ENCODE measurements at places on chromosomes 11 and 22. TPM values are rescaled to one million over a fixed set of nuclear protein-coding genes. Genes with fewer than 3 reads are reported as not detected.

DNA sequence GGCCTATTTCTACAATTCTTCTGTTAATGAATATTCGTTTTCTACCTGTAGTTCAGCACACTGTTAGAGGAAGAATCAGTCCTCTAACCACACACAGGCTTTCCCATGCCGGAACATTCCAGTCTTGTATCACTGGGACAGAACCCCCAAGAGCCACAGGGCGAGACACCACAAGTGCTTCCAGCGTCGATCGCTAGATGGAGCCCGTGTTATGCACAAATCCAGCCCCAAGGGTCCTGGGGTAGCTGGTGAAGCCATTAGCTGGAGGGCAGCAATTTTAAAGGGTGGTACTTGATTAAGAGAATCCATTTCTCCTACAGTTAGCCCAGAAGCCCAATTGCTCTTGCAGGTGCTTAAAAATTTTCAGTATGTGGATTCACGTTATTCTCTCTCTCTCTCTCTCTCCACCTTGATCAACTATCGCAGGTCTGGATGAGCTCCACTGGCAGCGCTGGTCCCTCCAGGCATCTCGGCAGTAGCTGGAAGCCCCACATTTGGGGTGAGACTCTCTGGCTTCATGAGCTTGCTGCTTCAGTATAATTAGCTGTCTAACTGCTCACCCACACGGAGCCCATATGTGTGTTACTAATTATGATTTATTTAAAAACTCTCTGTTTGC is 148.2 kb upstream of the SNX19 start:
- no peak for DNase-seq
- no peaks in the 10 kb centered on the region for H3K36me3 ChIP-seq
- peaks cover 5% of the 10 kb centered on the region for H3K27me3 ChIP-seq

- DNase-seq = no peak
- H3K36me3 ChIP-seq = no peaks in the 10 kb centered on the region
Observed at GRCh38 chr22:35460688-35461087, 60.7 kb downstream of the MCM5 start.

DNA sequence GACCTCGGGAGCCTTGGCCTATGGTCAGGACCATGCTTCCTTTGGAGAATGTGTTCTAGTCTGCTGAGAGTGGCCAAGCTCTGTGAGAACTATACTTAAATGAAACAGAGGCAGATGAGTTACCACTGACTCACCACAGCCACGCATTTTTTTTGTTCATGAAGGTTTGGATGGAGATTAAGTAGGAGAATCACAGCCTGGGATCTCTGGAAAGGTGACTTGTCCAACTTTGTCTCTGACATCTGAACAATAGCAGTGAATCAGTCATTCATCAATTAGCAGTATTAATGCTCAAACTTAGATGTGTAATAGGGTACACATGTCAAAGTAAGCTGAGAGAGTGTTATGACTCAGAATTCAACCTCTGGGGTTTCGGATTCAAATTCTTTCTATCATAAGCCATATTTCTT is 100.7 kb upstream of the ANO3 start:
- H3K4me3 ChIP-seq = no peak overlapping the region
- H3K27ac ChIP-seq = no peak overlapping the region

Gene SLC22A12
- not detected for total RNA-seq

Gene STIP1
- 125 TPM for total RNA-seq

Gene SC5D
- total RNA-seq = 56.0 TPM
